Mesenteric fat pad (tissue), 1 donor: ENCODE measurements at places on chromosomes 3 and 15. TPM values are rescaled to one million over a fixed set of nuclear protein-coding genes. Genes with fewer than 3 reads are reported as not detected.

The RSL24D1 gene
- total RNA-seq, result 61.8 TPM

- no peak for DNase-seq
Observed at GRCh38 chr3:113575206-113575605, 42.9 kb downstream of the SIDT1 start.

The BMF gene
- total RNA-seq, result 4.0 TPM

The CHRM5 gene
- not detected for total RNA-seq

- no peak for DNase-seq
Observed at GRCh38 chr3:119235151-119235550, 5.5 kb downstream of the B4GALT4 start.

DNA sequence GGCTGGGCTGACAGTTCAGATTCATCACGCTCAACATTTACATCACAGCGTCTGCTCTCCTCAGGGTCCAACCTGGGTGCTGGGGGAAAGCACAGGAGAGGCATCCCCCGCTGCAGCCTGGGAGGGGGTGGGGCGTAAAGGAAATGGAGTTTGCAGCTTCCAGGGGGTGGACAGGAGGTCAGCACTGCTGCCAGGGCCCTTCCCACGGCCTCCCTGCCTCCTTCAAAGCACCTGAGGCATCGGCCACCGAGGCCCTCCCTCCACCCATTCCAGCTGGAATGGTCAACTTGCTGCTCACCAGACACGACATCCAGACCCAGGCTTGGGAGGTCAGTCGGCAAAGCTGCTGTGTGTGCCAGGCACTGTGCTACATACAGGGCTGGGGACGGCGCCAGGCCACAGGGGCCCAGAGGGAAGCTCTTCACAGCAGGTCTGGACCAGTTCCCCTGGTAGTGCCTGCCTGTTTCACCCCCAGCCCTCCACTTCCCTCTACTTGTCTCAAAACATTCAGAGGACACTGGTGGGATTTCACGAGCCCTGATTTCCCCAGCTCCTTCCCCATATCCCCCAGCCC lies 120.7 kb downstream of the ANP32A start:
- DNase-seq, result no peak

GRCh38 chr3:156148946-156149381 lies 28.6 kb downstream of the KCNAB1 start:
- no peak for DNase-seq

The HIGD2B gene
- not detected for total RNA-seq

The CCDC32 gene
- 23.7 TPM for total RNA-seq

DNA sequence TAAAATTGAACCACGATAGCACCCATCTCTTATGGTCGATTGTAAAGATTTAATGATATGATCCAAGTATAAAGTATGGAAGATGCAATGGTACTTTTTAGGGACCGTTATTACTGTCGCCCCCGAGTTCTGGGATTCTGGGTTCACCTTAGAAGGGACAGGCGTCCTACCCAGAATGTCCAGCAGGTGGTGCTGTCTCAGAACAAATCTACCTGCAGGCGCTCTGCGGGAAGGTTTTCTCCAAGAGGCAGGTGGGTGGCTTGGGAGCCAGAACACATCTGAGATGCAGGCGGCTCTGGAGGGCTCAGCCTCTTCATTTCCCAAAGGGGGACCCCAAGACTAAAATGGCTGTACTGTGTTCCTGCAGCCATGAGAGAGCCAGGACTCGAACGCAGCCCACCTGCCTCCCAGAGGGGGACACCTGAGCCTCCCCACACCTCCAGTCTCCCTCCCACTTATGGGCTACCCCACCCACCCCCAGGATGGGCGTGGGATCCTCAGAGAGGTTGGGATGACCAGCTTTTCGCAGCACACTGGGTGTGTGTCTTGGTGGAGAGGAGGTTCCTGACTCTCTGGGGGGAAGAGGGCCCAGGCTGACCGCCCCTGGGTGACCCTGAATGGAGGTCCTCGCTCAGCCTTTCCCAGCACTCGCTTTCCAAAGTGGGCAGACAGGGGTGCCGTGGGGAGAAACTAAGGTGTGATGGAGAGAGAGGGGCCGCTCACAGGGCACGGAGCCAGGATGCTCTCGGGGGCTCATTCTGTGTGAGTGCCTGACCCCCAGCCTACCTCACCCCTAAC lies 28.1 kb upstream of the CORO2B start:
- no peak for DNase-seq

GRCh38 chr3:183710231-183710630 lies 12.6 kb downstream of the YEATS2 start:
- no peak for DNase-seq

GRCh38 chr15:71592203-71592602 lies 218.2 kb upstream of the NR2E3 start:
- DNase-seq, result no peak

DNA sequence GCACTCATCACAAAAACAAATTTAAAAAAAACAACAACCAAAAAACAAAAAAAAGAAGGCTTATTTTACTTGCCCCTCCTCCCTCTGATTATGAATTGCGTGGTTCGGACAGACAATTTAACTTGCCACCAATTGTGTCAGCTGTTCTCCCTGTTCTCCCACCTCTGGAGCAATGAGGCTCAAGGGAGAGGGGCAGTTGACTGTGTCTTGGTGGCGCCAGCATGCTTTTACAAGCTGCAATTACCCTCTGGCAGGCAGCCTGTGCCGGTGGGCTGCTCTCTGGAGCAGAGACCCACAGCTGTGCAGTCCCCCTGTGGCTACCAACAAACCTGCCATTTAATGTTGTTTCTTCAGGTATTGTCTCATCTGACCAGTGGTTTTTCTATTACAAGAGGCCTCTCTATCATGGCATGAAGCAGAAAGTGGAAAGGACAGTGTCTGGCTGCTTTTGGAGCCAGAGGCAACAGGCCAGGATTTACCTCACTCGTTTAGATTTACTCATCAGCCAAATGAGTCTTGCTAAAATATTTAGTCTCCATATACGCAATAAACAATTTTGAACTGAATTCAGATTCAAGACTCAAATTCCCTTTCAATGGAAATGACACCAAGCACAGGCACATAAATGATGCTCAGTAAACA lies 192.0 kb upstream of the TPRG1 start:
- no peak for DNase-seq

DNA sequence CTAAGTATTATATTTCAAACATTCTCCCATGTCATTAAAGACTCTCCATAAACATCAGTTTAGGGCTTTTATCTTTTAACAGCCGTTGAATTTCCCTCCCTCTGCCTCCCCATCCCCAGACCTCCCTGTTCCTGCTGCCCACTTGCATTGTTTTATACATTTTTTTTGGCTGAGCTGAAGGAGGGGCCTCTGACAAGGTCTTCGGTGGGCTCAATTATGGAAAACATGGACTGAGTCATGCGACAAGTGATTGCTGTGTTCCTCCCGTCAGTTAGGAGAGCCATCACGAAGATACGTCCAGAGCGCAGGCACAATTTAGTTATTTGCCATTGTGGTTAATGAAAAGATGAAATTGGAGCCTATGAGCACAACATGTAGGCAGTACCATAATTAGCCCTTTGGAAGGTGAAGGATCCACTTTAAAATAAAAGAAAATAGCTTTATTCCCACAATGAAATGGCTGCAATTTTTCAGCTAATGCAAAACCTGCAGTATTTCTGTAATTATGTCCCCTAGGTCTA lies 12.0 kb upstream of the NMNAT3 start:
- no peak for DNase-seq

The CDC25A gene
- total RNA-seq, result 0.87 TPM

The WWTR1 gene
- total RNA-seq, result 65.9 TPM

DNA sequence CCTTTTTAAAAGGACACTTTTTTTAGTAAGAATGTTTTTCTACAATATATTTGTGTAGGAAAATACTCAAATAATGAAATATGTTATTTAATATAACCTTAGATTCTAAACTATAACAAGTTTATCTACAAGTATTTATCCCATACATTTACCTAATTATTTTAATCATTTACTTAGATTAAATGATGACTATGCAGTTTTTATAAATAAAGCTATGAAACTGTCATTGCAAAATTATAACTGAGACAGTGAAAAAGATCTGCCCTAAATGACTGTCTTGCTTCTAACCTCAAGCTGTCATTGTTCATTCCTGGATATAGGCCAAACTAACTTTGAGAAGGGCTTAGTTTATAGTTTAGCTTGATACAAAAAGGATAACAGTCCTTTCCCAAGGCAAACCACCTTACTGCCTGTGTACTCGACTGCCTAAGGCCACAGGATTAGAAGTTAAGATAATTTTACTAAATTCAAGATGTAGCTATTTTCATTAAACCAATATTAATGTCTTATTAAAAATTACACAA lies 84.1 kb downstream of the GLDN start:
- no peak for DNase-seq

DNA sequence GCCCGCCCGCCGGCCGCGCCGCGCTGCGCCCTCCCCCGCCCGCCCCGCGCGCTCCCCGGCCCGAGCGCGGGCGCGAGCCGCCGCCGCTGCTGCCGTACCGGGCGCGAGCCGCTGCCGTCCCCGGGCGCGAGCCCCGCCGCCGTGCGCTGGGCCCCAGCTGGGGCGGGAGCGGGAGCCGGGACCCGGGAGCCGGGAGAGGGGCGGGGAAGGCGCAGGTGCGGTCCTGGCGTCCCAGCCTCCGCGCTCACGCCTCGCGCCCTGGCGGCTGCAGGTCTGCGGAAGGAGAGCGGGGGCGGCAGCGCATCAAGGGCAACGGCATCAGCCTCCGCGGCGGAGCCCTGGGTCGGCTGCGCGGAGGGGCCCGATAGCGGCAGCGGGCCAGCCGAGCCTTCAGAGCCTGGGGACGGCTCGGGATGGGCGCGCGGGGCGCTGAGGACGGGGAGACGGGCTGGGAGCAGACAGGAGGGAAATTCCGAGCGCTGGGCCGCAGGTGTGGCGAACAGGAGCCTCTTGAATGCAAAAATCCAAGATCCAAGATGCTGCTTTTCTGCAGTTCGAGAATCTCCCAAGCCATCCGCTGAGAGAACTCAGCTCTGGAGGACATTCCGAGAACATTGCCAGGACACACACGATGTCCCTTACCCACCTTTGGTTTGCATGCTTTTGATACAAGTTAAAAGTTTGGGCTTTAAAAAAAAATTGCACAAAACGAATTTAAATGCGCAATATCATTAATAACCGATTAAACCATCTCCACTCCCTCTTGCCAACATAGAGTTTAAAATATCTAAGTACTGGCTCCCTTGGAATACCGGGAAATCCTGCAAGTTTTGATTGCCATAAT lies 251.1 kb downstream of the TJP1 start:
- no peak for DNase-seq

DNA sequence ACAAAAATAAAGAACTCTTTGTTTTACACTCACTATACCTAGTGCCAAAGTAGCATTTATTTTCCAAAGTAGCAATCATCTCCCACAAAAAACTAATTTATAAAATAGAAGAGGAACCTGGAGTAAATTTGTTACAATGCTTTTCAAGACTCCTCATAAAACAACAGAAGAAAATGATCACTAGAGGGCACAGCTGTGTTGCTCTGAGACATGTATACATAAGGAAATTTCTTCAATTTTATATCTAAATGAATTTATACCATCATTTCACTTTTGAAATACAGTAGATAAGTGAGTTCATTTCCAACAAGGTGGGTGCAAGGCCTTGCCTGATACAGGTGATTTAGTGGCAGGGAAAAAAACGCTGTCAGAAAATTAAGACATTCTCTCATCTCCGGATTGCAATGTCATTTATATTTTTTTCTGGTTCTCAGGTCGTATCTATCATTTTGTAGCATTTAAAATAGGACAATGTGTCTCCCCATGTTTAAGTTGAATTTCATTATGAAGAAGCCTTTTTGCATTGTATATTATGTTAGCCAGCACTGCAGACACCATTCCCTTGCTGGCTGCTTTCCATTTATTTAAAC lies 25.3 kb upstream of the ARHGEF26 start:
- no peak for DNase-seq

DNA sequence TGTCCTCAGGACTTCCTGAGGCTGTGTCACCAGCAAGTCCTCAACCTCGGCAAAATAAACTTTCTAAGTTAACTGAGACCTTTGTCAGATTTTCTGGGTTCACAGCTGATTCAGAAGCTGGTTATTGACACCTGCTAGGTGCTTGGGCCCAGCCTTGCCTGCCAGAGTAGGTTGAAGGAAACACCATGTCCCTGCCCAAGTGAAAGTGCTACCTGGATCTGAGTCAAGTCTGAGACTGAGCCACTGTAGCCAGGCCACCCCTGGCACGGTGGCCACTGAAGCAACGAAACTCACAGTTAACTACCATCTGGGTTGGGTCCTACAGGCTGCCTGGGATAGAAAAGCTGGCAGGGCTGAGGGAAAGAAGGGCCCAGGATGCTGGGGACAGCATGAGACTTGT lies 8.2 kb downstream of the HYAL2 start:
- no peak for DNase-seq

The GOLGA8H gene
- 0.45 TPM for total RNA-seq

DNA sequence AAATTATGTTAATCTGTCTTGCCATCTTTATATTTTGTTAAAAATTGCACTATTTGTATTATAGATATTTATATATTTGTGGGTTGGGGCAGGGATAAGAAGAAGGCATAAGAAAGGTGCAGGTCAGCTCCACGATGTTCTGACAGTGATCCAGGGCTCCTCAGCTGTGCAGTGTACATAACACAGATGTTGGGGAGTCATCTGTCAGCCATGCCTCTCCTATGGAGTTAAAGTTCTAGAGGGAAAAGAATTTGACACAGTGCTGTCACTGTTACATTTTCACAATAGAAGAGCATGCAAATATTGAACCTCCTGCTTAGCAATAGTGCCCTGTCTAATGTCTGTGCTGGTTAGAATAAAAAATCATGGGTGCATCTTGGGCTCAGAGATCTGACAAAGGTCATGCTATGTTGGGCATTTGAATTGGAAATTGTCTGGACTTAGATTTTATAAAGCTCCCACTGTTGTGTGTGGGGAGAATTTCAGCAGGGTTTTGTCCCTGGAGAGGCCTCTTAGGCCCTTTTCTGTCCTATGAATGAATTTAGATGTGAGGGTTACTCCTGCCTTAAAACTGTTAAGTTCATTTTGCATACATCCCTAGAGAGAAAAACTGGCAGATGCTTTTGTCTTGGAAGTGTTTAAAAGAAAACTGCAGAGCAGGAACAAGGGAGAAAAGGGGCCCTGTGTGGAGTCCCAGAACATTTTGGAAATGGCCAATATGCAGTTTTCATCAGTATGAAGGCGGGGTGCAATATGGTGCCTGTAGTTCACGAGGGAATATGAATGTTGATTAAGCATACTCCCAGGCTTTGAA lies 20.4 kb downstream of the CDIN1 start:
- no peak for DNase-seq

The KY gene
- not detected for total RNA-seq

DNA sequence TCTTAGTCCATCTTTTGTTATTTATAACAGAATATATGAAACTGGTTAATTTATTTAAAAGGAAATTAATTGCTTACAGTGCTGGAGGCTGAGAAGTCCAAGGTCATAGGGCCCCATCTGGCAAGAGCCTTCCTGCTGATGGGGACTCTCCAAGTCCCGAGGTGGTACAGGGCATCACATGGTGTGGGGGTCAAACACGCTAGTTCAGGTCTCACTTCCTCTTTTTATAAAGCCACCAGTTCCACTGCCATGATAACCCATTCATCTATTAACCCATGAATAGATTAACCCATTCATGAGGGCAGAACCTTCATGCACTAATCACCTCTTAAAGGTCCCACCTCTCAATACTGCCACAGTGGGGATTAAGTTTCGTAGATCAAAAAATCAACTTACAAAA lies 659.3 kb downstream of the NAALADL2 start:
- no peak for DNase-seq

- DNase-seq, result no peak
Observed at GRCh38 chr3:147773116-147773630, 364.0 kb downstream of the ZIC1 start.
